Hematopoietic multipotent progenitor cell treated with erythropoietin and hydrocortisone succinate and interleukin-3 and kit ligand, for 8 days (in vitro differentiated cells): ENCODE measurements at places on chromosomes 4 and X.

DNA sequence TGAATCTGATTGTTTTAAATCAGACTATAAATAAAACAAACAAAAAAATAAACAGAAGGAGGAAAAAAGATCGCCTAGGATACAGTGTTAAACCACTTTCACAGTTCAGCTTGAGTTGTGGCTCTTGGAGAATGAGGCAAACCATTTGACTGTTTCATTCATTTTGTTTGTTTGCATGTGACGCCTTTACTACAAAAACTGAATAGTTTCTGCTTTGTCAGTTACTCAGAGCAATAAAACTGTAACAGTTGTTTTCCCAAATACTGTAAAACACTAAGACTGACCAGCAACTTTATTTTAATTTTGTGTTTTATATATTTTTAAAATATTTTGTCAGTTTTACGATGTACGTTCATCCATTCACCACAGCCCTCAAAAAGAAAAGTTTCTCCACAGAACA, 214.5 kb downstream of the FBXW7 start:
- DNase-seq = no peak

DNA sequence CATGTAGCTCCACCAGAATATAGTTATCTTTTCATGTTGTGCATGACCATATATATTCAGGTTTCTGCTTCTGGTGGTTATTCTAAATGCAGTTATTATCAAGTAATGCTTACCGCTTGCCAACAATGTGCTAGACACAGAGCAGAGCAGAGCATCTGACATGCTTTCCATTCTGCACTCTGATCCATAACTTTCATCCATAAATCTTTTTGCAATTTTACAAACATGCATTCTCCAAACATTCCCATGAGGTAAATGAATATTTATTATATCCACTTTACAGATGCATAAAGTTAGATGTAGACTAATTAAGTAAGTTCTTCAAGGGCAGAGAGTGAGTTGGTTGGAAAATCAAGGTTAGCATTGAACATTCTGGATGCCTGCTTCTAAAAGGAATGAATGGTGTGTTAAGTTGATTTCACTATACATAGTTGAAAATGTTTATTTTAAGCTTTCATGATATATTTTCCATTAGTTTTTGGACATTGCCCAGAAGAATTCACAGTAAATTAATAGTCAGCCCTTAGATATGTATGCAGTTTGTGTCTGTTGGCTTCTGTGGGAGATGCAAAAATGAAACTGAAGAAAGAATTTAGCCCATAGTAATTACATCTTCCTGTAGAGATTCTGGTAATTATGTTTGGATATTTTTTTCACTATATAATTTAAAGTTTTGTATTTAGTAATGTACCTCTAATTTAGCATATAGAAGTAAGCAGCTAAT, 867.8 kb downstream of the CCSER1 start:
- no peak for DNase-seq

- DNase-seq = peak; percentile 52
These were observed 941.2 kb upstream of the TENM3 start for GRCh38 chr4:181301735-181302710.

DNA sequence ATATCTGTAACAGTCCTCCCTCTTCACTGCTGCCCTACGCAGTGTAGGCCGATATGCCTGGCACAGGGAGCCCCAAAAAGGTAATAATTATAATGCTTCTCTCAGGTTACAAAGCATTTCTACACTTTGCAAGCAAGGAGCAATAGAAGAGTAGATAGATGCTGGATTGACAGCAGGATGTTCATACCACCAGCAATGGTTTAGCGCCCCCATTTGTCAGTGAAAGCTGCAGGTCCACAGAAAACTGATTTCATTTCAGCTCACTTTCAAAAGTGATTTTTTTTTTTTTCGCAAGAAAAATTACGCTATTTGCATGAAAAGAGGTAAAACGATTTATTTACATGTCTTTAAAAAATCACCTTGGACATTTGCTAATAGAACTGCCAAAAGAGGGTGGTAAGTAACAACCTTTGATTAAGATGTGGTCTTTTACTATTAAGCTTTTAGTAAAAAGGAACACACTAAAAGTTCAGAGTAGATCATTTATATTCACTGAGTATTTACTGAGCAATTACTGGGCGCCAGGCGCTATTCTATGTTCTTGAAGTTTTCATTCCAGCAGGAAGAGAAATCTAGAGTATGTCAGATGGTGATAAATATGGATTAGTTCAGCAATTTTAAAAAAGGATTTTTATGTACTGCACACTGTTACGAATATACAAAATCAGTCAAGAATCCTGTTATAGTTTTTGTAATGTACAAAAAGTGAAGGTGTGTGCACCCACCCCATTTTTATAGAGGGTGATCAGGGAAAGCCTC, 34.4 kb downstream of the HPF1 start:
- peak; percentile 51 for DNase-seq

DNA sequence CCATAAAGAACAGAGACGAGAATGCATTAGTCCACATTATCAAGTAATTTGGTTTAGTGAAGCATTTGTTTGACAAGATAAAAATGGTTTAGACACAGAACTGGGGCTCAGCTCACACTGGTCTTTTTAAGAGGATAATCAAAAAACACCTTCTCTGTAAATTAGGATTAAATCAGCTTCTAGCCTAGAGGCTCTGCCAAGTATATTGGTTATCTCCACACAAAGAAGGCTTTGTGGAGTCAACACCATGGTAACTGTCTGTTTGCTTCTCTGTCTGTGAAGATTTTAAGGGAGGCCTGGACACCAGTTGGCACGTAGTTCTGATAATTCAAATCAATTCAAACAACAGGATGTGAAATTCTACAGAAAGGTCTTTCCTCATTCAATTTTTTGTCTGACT, 687.0 kb downstream of the DMD start:
- no peak for DNase-seq

DNA sequence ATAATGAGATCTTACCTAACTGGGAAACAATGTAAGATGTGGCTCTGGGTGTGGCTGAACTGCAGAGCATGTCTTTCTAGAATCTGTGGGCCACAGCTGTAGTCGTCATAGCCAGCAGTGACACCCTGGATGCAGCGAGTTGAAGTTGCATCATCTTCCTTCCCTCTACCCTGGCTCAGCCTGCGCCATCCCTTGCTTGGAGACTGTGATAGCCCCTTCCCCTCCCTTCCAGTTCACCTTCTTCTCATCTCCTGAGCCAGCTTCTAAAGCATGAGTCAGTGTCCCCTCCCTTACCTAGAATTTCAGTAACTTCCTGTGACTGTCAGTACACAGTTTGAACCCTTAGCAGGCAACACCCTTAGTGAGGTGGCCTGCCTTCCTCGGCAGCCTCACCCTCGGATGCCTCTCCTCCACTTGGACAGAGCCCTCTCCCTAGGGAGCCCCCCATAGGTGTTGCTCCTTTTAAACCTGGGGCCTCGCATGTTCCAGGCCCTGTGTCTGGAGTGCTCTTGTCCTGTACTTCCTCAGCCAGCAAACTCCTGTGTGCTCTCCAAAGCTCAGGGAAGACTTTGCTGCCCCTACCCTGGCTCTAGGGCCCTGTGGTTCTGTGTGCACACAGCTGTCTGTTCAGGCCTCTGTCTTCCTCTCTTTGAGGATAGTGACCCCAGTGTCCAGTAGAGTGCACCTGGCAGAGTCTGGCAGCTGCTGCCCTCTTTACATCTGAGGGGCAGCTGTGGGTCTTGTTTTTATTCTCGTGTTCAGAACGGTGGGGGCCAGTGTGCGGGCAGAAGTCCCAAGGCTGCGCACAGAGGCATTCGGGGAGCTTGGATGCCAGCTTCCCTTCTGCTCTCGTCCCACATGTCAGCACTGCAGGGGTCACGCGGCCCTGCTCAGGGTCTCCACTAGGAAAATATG, 43.7 kb upstream of the TADA2B start:
- DNase-seq = no peak

GRCh38 chrX:136203438-136203837, 47.8 kb downstream of the MAP7D3 start:
- DNase-seq = no peak

DNA sequence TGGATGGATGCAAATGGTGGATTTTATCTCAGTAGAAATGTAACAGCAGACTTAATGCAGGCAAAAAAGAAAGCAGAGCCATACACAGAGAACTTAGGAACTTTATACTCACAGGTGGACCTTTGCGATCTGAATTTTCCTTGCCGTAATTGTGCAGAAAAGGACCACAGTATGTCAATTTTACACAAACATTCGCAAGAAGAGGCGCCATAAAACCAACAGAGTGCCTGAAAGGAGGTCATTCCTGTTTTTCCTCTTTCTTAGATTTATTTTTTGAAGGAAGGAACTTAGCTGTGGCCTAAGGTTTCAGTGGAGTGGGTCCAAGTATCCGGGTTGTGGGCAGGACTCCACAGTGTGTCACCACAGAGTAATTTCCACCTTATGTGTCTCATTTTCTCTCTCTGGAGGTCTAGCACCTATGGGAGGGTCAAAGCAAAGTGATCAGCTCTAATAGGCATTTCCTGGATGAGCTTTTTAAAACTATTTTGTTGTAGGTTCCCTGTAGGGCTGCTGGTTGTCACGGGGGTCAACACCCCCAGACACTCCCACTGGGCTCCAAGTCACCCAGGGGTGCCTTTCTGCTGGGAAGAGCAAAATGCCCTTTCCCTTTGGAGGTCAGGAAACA, 24.7 kb upstream of the PBDC1 start:
- no peak for DNase-seq

DNA sequence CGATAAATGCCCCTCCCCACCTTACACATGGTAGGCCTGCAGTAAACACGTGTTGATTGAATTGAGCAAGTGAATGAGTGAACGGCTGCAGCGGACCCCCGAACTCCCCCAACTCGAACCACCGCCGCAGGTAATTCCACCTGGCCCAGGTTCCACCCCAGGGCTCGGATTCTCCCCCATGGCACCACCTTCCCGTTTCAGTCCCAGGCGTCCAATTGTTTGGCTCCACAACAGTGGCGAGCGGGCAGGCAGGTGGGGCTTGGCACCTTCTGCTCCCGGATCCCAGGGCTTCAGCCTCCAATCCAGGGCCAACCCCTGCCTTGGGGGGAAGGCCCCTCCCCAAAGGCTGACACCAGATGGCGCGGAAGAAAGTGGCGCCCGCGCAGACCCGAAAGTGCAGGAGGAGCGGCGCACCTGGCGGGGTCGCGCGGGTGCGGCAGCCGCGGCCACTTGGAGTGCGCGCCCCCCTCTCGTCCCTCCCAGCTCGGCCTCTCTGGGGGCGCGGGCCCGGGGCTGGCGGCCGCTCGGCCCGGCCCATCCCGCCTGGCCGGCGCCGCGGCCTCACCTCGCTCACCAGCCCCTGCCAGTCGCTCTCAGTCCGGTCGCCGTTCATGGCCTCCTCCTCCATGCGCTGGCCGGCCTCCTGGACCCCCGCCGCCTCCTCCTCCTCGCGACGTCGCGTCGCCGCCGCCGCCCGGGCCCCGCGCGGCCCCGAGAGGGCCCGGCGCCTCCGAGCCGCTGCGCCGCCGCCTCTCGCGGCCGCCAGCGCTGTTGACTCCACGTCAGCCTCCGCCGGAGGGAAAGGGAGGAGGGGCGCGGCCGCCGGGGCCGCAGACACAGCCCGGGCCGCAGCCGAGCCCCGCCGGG, at the start of gene CCDC149:
CCDC149 (minus strand) TSS at position 791 of the 867 bp plus-strand sequence; CDS start at position 613, 178 bp downstream.
- DNase-seq = no peak

GRCh38 chr4:7333024-7333780, 101.5 kb downstream of the PSAPL1 start:
- no peak for DNase-seq

- DNase-seq = no peak
These were observed 47.3 kb upstream of the SRPX start for GRCh38 chrX:38268011-38268410.

GRCh38 chr4:55143858-55144257, 18.5 kb upstream of the KDR start:
- DNase-seq = no peak

DNA sequence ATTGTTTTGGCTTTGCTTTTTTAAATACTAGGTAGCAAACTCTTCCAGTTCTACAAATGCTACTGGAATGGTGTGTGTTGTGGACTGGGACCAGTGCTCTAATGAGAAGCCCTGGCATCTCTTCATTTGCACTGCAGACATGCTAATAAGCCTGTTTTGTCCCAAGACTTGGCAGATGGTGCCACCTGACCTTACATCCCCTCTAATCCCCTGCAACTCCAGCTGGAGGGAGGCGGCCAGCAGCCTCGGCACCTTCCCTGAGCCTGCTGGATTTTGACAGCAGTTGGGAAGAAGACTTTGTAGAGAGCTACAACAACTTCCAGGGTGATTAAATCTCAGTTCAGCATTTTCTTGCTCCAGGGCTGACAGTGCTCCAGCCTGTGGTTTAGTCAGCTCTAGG, 200.0 kb downstream of the DCLK2 start:
- DNase-seq = no peak

DNA sequence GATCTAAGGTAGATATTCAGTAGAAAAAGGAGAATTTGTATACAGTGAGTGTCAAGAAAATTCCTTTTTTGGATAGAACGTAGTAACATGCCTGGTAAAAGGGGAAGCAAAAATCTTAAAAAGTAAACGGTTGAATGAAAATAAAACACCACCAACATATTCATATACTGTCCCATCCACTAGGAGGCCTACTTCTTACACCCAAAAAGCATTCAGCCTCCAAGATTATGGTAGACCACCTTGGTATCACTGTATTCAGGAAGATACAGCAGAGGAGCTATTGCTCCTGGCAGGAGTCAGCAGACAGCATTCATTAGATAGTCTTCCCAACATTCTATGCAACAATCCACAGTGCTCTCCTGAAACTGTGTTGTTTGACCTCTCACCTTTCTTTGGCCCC, 274.6 kb upstream of the MAGEB2 start:
- no peak for DNase-seq

DNA sequence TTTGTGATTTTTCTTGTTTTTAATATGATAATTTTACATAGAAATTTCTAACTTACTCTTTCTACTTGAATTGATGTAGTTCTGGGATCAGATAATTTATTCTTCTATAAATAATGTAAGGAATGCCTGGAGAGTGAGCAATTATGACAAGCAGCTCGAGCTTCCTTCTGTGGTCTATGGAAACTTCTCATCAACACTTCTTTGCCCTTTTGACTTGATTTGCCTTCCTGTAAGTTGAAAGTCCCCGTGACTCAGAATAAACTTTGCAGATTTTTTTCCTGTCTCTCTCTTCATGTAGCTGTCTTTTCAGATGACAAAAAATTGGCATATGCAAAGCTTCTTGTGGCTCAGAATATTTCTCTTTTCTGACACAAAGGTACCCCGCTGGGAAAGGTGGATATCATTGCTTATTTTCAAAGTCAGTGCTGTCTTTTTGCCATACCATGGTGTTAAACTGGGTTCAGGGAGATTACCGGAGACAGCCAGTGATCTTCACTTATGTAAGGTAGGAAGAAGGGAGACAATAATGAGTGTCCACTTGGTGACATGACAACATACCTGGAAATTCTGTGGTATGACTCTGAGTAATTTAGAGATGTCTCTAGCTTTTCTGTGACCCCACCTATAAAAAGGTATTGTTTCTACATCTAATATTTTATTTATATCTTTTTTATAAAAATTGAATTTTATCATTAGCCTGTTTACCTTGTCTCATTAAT, 278.6 kb upstream of the GNPDA2 start:
- no peak for DNase-seq

GRCh38 chrX:38166478-38167083, 54.1 kb downstream of the SRPX start:
- DNase-seq = peak; percentile 25

DNA sequence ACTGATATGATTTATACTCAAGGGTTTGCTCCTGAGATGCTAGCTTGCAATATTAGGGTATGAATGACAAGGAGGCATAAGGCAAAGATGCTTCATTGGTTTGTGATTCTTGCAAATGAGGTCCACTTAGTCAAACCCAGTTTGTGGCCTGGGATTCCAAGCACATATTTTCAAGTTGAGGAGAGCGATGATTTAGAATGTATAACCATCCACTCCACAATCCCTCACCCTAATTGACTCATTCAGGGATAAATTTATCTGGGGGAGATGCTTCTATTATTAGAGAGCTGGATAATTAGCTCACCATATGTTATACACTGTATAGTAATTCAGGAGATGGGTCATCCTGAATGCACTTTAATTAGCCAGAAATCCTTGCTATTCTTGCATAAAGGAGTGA, 118.3 kb upstream of the PUDP start:
- DNase-seq = no peak
